Mesothelial cell of epicardium (in vitro differentiated cells): ENCODE measurements at places on chromosomes 6 and 20.

- no peak for DNase-seq
- H3K36me3 ChIP-seq, result no peaks in the 10 kb centered on the region
- H3K4me1 ChIP-seq, result peaks cover 32% of the 10 kb centered on the region
Measured at GRCh38 chr6:139515511-139515910, 141.1 kb upstream of the CITED2 start.

DNA sequence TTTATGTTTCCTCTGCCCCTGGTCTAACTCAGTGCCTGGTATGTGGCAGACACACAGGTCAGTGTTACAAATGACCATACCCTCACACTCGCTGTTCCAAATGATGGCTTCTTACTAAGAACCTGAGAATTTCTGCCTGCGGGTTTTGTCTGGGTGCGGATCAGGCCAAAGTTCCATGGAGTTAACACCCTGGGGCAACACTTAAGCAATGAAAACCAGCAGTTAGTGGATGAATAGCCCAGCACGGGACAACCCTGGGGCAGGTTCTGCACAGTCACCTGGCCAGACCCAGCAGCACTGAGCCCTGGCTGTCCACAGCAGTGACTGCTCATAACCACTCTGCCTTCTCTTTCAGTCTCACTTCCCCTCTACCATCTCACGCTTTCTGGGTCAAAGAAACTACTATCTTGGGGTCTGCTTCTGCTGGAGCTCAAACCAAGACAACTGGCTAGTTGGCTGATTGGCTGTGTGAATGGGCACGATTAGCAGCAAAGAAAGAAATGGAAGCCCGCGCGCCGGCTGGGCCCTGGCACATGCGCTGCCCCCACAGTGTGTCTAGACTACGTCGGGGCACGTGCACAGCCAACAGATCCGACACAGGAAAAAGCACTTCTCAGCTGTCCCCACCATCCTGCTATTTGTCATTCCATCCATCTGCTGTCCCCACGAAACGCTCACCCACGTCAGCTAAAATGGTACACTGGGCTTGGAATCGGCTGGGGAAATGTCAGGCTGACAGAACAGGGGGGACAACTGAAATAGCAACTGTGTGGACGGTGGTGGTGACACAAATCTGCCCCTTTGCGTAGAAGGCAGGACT lies 36.6 kb downstream of the MGME1 start:
- no peaks in the 10 kb centered on the region for H3K36me3 ChIP-seq
- no peak for DNase-seq
- no peak overlapping the region for H3K4me3 ChIP-seq

- no peak overlapping the region for H3K4me3 ChIP-seq
- no peak for DNase-seq
- H3K27ac ChIP-seq, result no peak overlapping the region
- no peaks in the 10 kb centered on the region for H3K36me3 ChIP-seq
- peaks cover 26% of the 10 kb centered on the region for H3K4me1 ChIP-seq
- H3K27me3 ChIP-seq, result no peaks in the 10 kb centered on the region
Measured at GRCh38 chr6:1787894-1788293, 178.2 kb downstream of the FOXC1 start.

GRCh38 chr6:123777563-123777962 lies 26.1 kb upstream of the NKAIN2 start:
- H3K4me1 ChIP-seq, result peaks cover 7% of the 10 kb centered on the region
- no peak overlapping the region for H3K4me3 ChIP-seq
- peak overlapping the region; percentile 0 for H3K27ac ChIP-seq
- peaks cover 24% of the 10 kb centered on the region for H3K27me3 ChIP-seq
- no peaks in the 10 kb centered on the region for H3K36me3 ChIP-seq

GRCh38 chr20:13825465-13825864 lies 40.6 kb downstream of the NDUFAF5 start:
- peaks cover 6% of the 10 kb centered on the region for H3K36me3 ChIP-seq
- no peak overlapping the region for H3K4me3 ChIP-seq
- DNase-seq, result no peak
- peaks cover 7% of the 10 kb centered on the region for H3K27me3 ChIP-seq
- no peaks in the 10 kb centered on the region for H3K4me1 ChIP-seq
- H3K27ac ChIP-seq, result no peak overlapping the region

GRCh38 chr6:169210611-169211010 lies 43.0 kb downstream of the THBS2 start:
- peaks cover 11% of the 10 kb centered on the region for H3K4me1 ChIP-seq
- H3K27ac ChIP-seq, result no peak overlapping the region
- H3K36me3 ChIP-seq, result peaks cover 2% of the 10 kb centered on the region
- no peak for DNase-seq
- H3K27me3 ChIP-seq, result no peaks in the 10 kb centered on the region

DNA sequence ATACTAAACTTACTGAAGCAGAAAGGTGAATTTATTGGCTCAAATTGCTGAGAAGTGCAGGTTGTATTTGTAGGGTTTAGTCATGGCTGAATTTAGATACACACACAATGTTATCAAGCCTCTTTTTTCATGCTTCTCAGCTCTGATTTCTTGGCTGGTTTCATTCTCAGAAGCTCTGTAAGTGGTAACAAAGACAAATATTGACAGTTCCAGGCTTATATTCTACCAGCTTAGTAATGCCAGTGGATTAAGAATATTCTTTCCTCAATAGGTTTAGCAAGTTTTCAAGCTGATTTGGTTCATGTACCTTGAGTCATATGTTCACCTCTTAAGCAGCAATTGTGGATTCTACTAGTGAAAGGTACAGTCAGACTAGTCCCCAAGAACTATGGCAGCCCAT lies 52.1 kb upstream of the PKIB start:
- no peak overlapping the region for H3K27ac ChIP-seq
- no peak overlapping the region for H3K4me3 ChIP-seq
- no peak for DNase-seq
- H3K4me1 ChIP-seq, result peaks cover 7% of the 10 kb centered on the region
- no peaks in the 10 kb centered on the region for H3K27me3 ChIP-seq
- peaks cover 43% of the 10 kb centered on the region for H3K36me3 ChIP-seq

- no peaks in the 10 kb centered on the region for H3K27me3 ChIP-seq
- no peaks in the 10 kb centered on the region for H3K36me3 ChIP-seq
- no peak overlapping the region for H3K27ac ChIP-seq
Measured at GRCh38 chr6:123462152-123462551, 174.6 kb downstream of the TRDN start.

- DNase-seq, result no peak
- no peak overlapping the region for H3K4me3 ChIP-seq
- no peaks in the 10 kb centered on the region for H3K4me1 ChIP-seq
- H3K36me3 ChIP-seq, result no peaks in the 10 kb centered on the region
- no peaks in the 10 kb centered on the region for H3K27me3 ChIP-seq
- H3K27ac ChIP-seq, result no peak overlapping the region
Measured at GRCh38 chr6:44782892-44783291, 395.4 kb downstream of the CDC5L start.

- H3K36me3 ChIP-seq, result no peaks in the 10 kb centered on the region
- no peak overlapping the region for H3K4me3 ChIP-seq
- DNase-seq, result no peak
- H3K4me1 ChIP-seq, result peaks cover 33% of the 10 kb centered on the region
- peaks cover under 1% of the 10 kb centered on the region for H3K27me3 ChIP-seq
- H3K27ac ChIP-seq, result no peak overlapping the region
Measured at GRCh38 chr6:9248133-9248532, 812.8 kb upstream of the SLC35B3 start.

DNA sequence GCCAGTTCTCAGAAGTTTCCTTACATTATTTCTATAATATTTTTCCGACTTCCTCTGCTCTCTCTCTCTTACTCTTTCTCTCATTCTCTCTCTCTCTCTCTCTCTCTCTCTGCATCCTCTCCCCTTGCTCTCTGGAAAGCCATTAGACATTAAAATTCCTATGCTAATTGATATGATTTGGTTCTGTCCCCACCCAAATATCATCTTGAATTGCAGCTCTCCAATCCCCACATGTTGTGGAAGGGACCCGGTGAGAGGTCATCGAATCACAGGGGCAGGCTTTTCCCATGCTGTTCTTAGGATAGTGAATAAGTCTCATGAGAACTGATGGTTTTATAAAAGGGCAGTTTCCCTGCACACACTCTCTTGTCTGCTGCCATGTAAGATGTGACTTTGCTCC lies 74.1 kb downstream of the ADAT2 start:
- no peaks in the 10 kb centered on the region for H3K4me1 ChIP-seq
- no peak overlapping the region for H3K27ac ChIP-seq
- H3K4me3 ChIP-seq, result no peak overlapping the region

DNA sequence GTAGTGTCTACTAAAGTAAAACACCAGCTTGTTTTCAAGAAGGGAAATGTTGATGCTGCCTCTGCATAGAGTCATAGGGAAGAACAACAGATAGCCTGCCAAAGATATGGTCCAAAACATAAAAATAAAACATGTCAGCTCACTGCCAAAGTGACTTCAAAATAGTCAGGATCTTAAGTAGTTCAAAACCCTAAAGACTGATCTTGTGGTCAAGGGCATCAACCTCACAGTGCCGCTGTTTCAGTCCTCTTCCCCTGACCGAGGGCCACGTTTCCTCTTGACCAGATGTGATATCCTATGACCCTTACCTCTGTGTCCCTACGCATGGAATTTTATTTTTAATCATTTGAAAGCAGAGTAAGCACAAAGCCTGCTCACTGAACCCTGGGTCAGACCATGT lies 104.2 kb upstream of the CNKSR3 start:
- no peak for DNase-seq
- no peaks in the 10 kb centered on the region for H3K36me3 ChIP-seq
- H3K4me3 ChIP-seq, result no peak overlapping the region

GRCh38 chr20:22569353-22569752 lies 15.0 kb downstream of the FOXA2 start:
- peaks cover 98% of the 10 kb centered on the region for H3K27me3 ChIP-seq
- no peaks in the 10 kb centered on the region for H3K4me1 ChIP-seq
- no peak overlapping the region for H3K27ac ChIP-seq

DNA sequence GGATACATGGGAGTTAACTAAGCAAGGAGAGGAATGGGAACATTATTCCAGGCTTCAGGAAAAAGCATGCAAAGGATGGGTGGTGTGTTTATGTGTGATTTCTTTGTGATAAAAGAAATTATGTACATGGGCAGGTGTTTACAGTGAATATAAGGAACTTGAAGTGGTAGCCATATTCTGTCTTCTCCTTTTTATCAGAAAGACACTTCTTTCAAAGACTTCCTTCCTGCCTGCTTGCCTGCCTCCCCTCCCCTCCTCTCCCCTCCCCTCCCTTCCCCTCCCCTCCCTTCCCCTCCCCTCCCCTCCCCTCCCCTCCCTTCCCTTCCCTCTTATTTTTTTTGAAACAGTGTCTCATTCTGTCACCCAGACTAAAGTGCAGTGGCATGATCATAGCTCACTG lies 14.4 kb downstream of the CYB5R4 start:
- no peak overlapping the region for H3K4me3 ChIP-seq
- H3K4me1 ChIP-seq, result no peaks in the 10 kb centered on the region
- H3K36me3 ChIP-seq, result peaks cover 1% of the 10 kb centered on the region
- DNase-seq, result no peak
- no peak overlapping the region for H3K27ac ChIP-seq
- no peaks in the 10 kb centered on the region for H3K27me3 ChIP-seq

DNA sequence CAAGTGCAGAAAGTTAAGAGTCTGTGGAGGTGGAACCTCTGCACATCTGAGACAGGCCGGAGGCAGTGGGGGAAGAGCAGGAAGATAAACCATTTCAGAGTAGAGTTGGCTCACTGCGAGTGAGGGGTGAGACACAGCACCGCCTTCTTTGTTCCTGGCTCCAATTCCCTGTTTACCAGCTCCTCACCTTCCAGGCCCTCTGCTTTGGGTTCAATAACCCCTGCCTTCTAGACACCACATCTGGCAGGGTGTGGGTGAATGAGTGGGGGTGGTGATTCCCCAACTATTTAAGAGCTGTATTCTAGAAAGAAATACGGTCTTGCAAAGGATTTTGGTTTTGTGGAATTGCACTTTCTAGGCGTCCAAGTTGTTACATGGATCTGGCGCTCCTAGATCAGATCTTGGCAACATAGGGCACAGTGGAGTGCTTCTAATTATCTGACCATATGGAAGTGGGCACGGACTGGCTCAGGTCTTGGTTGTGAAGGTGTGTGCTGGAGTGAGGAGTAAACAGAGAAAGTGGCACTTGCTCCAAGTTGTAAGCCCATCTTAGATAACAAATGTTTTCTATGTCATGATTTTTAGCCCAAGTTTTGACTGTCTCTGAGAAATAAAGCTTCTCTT lies 141.6 kb upstream of the NRN1 start:
- peaks cover 17% of the 10 kb centered on the region for H3K27me3 ChIP-seq
- H3K4me1 ChIP-seq, result no peaks in the 10 kb centered on the region
- H3K36me3 ChIP-seq, result no peaks in the 10 kb centered on the region
- no peak overlapping the region for H3K4me3 ChIP-seq
- H3K27ac ChIP-seq, result no peak overlapping the region

DNA sequence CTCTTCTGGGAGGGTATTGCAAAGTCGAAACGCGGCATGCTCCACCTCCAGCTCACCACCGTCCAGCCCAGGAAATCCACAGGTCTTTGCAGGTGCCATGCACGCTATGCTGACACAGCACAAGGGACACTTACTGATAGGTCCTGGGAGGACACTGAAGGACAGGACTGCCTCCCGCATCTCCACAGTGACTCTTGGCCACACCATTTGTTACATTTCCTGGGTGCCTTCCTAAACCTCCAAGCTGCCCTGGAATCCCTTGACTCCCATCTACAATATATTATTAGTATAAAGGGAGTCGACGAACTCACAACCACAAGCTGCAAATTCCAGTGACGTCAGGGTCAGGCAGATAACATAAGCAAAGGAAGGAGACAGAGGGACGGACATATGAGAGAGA lies 106.9 kb downstream of the JPH2 start:
- peaks cover 2% of the 10 kb centered on the region for H3K27me3 ChIP-seq
- H3K4me1 ChIP-seq, result no peaks in the 10 kb centered on the region
- H3K27ac ChIP-seq, result no peak overlapping the region
- H3K36me3 ChIP-seq, result no peaks in the 10 kb centered on the region
- DNase-seq, result no peak

DNA sequence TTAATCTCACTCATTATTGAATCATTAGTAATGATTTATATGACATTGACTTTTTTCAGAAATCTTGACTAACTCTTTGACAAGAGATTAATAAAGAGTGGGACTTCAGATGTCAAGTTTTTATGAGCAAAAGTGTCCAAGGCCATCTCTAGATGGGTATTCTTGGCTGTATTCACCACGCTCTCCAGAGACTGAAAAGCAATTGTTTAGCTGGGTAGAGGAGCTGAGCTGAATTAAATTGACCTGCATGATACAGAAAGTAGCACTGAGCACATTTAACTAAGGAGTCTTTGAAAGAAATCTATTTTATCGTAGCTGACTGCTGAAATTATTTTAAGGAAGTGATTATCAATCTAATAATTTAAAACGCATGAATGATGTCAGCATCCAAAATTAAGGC lies 89.4 kb downstream of the LINC00237 start:
- DNase-seq, result no peak
- H3K4me3 ChIP-seq, result no peak overlapping the region
- H3K4me1 ChIP-seq, result peaks cover 12% of the 10 kb centered on the region
- H3K27me3 ChIP-seq, result peaks cover 42% of the 10 kb centered on the region
